Progenitor cell of endocrine pancreas (in vitro differentiated cells): ENCODE measurements at places on chromosomes 6 and 20.
A peak's percentile ranks its signal among the peaks of the same experiment; 100 is the strongest.

GRCh38 chr20:21033817-21034216, 72.3 kb downstream of the LINC00237 start:
- DNase-seq = no peak

DNA sequence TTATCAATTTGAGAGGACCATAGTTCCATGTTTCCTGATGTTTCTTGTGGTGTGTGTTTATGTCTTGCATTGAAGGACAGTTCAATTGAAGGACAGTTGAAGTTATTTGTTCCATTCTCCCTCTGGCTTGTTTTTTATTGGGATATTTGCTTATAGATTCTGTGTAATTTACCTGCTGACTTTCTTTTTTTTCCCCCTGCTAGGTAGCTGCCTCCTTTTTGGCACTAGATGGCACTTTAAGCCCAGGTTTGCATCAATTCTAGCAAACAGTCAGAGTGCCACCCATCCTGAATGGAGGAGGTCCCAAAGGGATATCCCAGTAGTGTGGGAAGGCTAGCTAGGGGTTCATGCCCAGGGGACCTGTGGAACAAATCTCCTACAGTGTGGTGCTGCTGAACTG, 78.1 kb downstream of the CFAP61 start:
- no peak for DNase-seq

GRCh38 chr6:137769797-137770362, 97.2 kb upstream of the TNFAIP3 start:
- DNase-seq = no peak

DNA sequence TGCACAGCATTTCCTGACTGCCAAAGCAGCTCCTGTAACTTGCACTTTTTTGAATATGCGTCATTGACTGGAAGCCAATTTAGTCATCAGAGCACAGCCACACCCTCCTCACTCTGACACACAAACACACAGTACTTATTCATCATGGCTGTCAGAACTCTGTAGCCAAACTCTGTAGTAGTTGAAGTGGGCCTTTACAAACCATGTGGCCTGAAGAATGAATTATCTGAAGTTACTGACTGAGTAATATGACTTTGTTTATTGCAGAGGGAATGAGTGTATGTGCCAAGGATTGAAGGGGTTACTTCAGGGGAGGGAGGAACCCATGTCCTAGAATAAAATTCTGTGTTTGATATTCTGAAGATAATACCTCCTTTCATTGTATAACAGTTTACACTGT, 102.7 kb downstream of the FIG4 start:
- DNase-seq = no peak

GRCh38 chr6:154070657-154071056, 31.6 kb downstream of the OPRM1 start:
- DNase-seq = no peak

GRCh38 chr20:48685300-48685699, 142.5 kb downstream of the PREX1 start:
- DNase-seq = no peak

DNA sequence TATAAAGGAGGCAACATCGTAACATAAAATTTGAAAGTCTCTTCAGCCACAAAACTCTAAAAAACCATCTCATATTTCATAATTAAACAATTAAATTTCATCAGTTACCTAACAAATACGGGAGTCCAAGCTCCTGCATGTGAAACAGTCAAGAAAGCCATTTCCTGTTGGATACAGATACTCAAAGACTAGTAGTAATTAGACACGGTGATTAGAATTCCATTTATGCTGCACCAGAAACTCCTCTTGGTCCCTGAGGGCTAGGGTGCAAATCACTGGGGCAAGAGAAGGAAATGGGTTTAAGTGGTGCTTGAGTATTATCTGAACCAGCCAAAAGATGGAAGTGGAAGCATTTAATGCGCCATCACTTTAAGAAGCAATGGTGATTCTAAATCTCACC, 27.4 kb downstream of the TRAM2 start:
- DNase-seq = no peak

GRCh38 chr6:122803171-122803661, 14.2 kb downstream of the SMPDL3A start:
- no peak for DNase-seq

DNA sequence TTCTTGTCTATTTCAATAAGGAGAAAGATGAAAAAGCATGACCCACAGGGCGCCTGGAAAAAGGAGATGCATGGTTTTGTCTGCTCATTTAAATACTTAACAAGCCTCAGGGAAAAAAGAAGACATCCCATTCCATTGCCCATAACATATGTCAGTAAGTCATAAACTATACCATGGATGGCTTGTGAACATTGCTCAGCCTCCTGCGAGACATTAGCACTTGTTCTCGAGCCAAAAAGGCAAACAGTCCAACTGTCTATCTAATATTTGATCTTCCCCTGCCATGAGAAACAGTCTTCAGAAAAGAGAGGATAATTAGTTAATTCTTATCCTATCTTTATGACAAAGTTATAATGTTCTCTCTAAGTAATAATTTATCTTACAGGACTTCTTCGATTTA, 527.4 kb downstream of the HACE1 start:
- no peak for DNase-seq

DNA sequence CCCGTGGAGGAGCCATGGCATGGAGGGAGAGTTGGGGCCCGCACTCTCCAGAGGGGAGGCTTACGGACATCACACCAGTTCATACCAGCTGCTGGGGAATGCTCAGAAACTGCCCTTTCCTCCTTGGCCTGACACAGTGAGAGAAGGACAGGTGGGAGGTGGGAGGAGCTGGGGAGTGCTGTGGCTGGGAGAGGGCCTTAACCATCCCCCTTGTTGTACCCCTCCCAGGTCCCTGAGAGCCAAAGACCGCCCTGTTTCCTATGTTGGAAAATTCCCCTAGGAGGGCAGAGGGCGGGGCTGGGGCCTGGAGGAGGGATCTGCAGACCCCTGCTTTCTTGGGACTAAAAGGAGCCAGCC, 24.1 kb downstream of the FOXP4 start:
- DNase-seq = no peak

DNA sequence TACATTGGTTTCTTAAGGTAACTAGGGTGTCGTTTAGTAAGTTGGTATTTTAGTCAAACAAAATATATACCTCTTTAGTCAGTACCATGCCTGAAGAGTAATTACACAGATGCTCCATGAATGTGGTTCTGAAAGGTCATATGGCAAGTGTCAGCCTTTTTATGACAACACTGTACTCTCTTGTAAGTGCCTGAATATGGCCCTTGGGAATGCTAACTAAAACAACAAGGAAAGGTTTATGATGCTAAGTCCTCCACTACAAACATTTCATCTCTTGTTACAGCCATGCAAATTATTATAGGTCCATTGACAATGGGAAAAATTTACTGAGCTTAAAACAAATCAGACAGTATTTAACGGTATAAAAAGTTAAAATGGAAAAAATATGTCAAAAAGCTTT, 39.0 kb upstream of the SUPT3H start:
- no peak for DNase-seq

- no peak for DNase-seq
These were observed 252.5 kb upstream of the NOX3 start for GRCh38 chr6:155708100-155708499.

- DNase-seq = no peak
These were observed 30.3 kb upstream of the NXT1 start for GRCh38 chr20:23320317-23320716.

DNA sequence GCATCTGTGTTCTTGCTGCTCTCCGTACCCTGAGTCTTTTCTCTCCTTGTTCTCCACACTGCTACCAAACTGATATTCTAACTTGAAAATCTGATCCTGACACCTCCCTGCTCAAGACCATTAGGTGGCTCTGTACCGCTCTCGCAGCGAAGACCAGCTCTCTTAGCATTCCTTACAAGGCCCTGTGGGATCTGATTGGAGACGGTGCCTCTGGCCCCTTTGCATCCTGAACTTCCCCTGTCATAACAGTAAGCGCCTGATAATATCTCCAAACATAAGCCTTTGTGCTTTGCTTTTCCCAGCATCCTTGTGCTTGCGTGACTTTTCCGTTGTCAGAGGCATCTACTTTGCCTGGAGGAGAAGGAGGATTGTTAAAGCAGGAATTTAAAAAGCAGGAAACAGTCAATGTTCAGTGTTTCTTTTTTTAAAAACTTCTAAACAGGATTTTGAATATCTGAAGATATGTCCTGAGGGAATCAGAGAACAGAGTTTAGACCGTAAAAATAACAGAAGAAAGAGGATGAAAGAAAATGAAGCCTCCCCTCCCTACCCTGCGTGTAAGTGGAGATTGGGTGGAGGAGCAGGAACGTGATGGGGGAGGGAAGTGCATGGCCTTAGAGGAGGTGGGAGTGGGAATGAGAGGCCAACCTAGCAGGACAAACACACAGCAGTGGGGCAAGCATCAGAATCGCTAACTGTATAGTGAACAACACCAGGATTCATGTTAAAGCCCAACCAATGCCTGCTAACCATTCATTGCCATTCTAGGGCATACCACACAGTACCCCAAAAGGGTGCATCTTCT, 89.2 kb upstream of the STMND1 start:
- DNase-seq = no peak

GRCh38 chr6:120826253-120826652, 508.0 kb downstream of the TBC1D32 start:
- peak; percentile 41 for DNase-seq

DNA sequence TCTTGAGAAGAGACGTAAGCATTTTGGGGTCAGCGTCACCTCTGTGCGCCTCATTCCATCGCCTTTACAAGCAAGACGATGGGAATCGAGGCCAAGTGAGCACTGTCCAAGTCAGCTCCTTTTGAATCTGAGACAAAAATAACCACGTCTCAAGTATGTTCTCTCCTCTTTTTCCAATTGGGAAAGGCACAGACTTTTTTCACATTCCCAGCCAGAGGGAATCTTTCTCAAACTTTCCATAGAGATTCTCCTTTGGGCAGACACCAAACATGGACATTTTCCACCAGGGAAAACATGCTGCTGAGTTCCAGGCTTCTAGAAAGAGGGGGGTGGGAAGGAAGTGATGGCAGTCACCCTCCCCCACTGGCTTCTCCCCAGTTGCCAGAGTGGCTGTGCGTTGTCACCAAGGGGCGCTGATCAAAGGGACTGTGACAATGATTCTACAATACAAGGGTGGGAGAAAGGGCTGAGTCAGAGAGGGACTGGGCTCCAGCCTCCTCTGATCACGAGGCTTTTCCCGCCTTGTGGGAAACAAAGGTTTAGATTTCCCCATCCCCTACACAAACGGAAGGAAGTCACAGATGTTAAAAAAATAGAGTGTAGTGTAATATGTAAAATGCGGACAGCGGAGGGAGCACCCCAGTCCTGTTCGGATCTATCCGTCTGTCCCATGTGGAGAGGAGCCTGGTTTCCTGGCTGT, 281.9 kb upstream of the RNF24 start:
- no peak for DNase-seq

DNA sequence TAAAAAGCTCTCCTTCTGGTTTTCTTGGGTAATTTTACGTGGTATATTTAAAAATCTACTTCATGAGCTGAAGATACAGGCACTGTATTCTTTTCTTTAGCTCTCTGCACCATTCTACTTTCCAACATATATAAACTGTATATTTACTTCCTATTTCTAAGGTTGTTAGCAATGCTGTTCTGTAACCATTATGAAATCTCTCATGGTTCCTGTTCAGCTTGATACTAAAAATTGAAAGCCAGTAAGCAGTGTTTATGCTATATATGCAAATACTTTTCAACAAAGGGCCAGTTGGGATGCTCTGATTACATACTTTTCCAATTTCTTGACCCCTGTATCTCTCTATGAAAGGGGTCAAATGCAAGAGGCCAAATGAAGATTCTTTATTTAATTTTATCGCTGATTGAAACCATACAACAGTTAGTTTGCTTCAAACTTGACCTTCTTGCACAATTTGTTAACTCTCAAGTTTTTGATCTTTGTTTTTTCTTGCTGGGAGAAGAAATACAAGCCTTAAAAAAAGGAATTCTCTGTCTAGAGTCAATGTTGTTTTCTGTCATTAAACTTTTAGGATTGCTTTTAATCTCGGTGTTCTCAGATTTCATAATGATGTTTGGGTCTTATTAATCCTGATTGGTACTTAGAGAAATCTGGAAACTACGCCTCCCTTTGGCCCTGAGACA, 223.2 kb downstream of the PRL start:
- DNase-seq = no peak

- DNase-seq = no peak
These were observed 18.7 kb downstream of the HCK start for GRCh38 chr20:32070690-32071213.

GRCh38 chr6:128806261-128806660, 76.7 kb upstream of the LAMA2 start:
- no peak for DNase-seq

DNA sequence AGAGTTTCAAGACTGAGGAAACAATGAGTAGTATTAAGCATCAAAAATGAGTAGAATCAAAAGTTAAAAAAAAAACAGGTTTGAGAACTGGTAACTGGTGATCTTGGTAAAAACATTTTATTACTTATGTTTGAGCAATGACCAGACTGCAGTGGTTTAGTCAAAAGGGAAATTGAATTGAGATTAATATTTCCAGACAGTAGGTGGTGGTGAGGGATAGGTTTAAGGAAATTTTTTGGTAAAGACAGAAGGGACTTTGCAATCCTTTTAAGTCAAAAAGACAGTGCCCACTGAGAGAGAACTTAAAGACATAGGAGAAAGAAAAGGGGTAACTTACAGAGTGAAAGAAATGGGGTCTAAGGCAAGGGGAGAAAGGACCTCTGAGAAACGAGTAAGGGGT, 156.9 kb downstream of the ASCC3 start:
- DNase-seq = no peak

- no peak for DNase-seq
These were observed 99.0 kb downstream of the GMPR start for GRCh38 chr6:16337295-16337975.

GRCh38 chr6:134495890-134496248, 178.0 kb upstream of the SGK1 start:
- no peak for DNase-seq

GRCh38 chr20:2864626-2865025, 8.7 kb upstream of the PTPRA start:
- DNase-seq = no peak

DNA sequence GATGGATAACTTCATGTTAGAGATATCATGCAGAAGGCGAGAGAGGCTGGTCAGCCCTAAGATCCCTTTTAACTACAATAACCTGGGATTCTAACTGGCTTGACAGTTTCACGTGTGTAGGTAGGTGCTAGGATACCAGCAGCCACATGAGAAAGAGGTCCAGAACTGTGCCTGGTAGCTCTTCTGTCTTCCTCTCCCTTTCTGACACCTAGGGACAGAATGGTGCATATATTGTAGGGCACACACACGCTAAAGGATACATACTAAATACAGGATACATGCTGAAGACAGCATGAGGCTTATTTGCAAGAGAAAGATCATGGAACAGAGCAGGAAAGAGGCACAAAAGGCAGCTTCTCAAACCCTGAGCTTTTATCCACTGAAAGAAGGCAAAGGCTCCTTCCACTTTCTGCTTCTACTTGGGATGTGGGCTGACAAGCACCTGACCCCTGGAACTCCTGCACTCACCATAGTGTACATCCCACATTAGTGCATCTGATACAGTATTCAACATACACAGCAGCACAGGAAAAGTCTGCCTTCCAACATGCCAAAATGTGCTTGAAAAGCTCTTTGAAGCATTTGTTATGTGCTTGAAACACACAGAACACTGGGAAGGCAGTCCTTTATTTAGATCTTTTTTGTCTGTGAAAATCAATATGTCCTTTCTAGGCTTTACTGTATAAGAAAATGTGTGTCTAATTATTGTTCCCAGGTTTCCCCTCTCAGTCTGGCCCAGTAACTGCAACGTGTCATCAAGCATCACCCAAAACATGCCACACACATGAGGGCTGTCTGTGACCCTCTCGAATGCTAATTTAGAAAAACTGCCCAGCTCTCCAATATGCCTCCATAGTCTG, 3.2 kb downstream of the SLC22A23 start:
- DNase-seq = no peak

- DNase-seq = no peak
These were observed 307.2 kb upstream of the THEMIS start for GRCh38 chr6:128208078-128208477.
